T-cell (primary cell): ENCODE measurements at places on chromosomes 16 and 17.

GRCh38 chr17:27513849-27514248 lies 57.6 kb downstream of the KSR1 start:
- no peak for DNase-seq

DNA sequence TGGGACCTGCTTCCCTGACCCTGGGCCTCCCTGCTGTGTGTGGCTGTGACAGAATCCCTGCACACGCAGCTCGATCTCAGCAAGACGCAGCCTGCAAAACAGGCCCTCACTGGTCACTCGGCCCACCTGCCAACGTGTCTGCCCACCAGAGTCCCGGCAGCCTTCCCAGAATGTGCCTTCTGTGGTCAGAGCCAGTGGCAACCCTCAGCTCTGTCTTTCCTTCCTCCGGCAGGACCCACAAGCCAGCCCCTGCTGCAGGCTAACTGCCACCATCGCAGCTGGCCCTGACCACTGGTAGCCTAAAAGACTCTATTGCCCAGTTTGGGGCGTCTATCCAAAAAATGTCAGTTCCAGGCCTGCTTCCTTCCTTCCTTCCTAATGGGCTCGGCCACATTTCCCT lies 83.2 kb downstream of the LITAF start:
- no peak for DNase-seq

GRCh38 chr17:63701456-63701820 lies 1.5 kb upstream of the LIMD2 start:
- no peak for DNase-seq

GRCh38 chr17:81231121-81231645 lies 7.7 kb downstream of the TEPSIN start:
- DNase-seq = no peak

DNA sequence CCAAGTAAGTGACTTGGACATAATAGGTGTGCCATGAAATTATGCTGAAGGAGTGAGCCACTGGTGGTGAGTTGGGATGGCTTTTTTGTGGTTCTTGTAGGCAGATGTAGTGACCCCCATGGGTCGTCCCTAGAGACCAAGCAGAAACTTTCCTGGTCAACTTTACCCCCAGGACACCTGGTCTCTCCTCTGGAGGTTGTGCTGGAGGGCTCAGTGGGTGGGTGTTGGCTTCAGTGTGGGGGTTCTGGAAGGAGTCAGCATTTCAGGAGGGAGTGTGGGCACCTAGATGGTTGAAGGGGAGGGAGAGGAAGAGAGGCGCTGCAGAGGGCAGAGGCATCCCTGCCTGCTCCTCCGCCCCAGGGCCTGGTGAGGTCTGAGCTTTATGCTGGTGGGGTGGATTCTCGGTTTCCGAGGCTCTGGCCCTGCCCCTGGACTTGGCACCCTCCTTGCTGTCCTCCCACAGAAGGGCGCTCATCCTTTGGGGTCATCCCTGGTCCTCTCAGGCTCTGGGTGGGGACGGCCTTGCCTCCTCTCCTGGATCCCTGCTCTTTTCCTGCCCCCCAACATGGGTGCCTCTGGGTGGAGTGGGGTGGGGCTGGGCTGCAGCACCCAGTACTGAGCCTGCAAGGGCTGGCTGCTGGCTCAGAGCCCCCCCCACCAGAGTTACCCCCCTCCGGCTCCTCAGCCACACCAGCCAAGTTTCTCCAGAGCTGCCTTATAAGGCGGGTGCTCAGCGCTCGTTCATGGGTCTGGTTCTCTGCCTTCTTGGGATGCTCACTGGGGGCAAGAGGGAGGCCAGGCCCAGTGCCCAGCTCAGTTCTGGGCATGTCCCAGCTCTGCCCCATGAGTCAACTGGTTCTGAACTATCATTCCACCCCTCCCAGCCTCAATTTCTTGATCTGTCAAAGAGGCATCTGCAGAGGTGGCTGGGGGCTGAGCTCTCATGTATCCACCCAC lies 266.8 kb downstream of the SEC14L1 start:
- no peak for DNase-seq

- no peak for DNase-seq
Measured at GRCh38 chr16:51163366-51163765, 12.3 kb upstream of the SALL1 start.

DNA sequence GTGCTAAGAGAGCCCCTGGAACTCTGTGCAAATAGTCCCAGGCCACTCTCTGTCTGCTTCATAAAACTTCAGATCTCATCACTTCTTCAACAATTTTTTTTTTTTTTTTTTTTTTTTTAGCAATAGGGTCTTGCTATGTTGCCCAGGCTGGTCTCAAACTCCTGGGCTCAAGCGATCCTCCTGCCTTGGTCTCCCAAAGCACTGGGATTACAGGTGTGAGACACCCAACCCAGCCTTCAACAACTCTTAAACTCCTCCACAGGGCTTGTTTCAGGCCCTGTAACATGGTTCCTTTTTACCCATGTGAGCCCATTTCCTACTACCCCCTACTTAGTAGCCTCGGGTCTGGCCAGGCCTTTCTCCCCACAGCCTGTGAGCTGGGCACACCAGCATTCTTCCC lies 39.3 kb upstream of the ICAM2 start:
- no peak for DNase-seq

GRCh38 chr17:28949185-28950016 lies 1.9 kb downstream of the PHF12 start:
- peak; percentile 26 for DNase-seq

DNA sequence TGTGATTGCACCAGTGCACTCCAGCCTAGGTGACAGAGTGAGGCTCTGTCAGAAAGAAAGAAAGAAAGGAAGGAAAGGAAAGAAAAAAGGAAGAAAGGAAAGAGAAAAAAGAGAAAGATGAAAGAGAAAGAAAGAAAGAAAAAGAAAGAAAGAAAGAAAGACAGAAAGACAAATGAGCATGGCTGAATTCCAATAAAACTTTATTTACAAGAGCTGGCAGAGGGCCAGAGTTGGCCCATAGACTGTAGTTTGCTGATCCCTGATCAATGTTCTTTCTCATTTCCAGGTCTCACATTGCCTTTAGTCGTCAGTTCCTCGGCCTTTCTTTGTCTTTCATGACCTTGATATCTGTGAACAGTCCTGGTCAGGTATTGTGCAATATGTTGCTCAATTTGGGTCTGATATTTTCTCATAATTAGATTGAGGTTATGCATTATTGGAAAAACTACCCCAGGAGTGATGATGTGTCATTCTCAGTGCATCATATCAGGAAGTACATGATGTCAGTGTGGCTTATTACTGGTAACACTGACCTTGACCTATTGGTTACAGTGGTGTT lies 68.5 kb upstream of the MED9 start:
- no peak for DNase-seq
